ENCODE measurements at places on chromosomes 12 and 14. TPM values are rescaled to one million over a fixed set of nuclear protein-coding genes. Genes with fewer than 3 reads are reported as not detected.

The HOXC10 gene
- 0.08 TPM for polyA plus RNA-seq

The GYS2 gene
- not detected for polyA plus RNA-seq

GRCh38 chr12:118925407-118925806 is 55.9 kb upstream of the SRRM4 start:
- no peak for DNase-seq
- H3K4me1 ChIP-seq: no peaks in the 10 kb centered on the region
- H3K27me3 ChIP-seq: no peaks in the 10 kb centered on the region
- H3K27ac ChIP-seq: no peak overlapping the region
- no peaks in the 10 kb centered on the region for H3K36me3 ChIP-seq

- no peak for DNase-seq
- H3K4me1 ChIP-seq: peaks cover 10% of the 10 kb centered on the region
- no peak overlapping the region for H3K27ac ChIP-seq
- H3K27me3 ChIP-seq: peaks cover under 1% of the 10 kb centered on the region
These were observed 12.1 kb upstream of the LRTM2 start for GRCh38 chr12:1808036-1808797.

DNA sequence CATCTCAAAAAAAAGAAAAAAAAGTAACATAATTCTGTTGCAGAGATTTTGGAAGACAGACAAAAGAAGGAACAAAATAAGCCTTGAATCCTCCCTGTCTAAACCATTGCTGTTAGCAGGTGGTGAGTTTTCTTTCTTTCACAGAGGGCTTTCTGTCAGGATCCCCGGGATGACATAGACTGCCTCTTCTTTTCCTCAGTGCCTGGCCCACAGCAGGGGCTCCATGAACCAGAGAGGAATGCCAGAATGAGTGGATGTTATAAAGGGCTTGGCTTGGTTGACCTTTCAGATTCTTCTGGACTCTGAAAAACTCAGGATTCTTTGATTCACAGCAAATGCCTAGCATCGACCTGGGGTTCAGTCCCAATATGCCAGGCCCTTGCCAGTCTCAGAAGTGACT is 45.8 kb upstream of the CORO1C start:
- no peak overlapping the region for H3K4me3 ChIP-seq
- H3K27ac ChIP-seq: no peak overlapping the region
- no peaks in the 10 kb centered on the region for H3K27me3 ChIP-seq
- H3K36me3 ChIP-seq: peaks cover 2% of the 10 kb centered on the region
- H3K4me1 ChIP-seq: no peaks in the 10 kb centered on the region
- DNase-seq: no peak

Data from SK-N-SH (cell line).